ENCODE measurements at places on chromosomes 1 and 21. TPM values are rescaled to one million over a fixed set of nuclear protein-coding genes. Genes with fewer than 3 reads are reported as not detected.

Gene ILDR2
- under 0.01 TPM for total RNA-seq

Gene INSRR
- total RNA-seq = under 0.01 TPM

Gene SYTL1
- not detected for total RNA-seq

Gene CAPN8
- total RNA-seq = not detected

Gene GPX7
- total RNA-seq = 12.8 TPM

Gene MRPL24
- 44.3 TPM for total RNA-seq
